ENCODE measurements at places on chromosomes 7 and 10.

GRCh38 chr10:29908962-29909361 lies 150.4 kb downstream of the JCAD start:
- peak; percentile 55 for DNase-seq

DNA sequence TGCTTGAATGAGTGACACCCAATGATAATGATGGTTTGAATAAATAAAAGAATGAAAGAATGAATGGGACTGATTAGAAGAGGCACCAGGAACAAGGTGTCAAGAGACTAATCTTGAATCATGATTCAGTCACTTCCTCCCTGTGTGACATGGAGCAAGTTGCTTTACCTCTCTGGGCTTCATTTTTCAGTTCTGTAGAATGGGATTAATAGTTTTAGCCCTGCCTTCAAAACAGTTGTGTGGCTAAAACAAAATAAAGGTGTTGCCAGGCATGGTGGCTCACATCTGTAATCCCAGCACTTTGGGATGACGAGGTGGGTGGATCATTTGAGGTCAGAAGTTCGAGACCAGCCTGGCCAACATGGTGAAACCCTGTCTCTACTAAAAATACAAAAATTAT lies 37.6 kb downstream of the MYL10 start:
- DNase-seq: no peak

GRCh38 chr10:3179174-3179573 lies 6.6 kb upstream of the PITRM1 start:
- no peak for DNase-seq

GRCh38 chr7:21221130-21221529 lies 206.8 kb upstream of the SP4 start:
- no peak for DNase-seq

DNA sequence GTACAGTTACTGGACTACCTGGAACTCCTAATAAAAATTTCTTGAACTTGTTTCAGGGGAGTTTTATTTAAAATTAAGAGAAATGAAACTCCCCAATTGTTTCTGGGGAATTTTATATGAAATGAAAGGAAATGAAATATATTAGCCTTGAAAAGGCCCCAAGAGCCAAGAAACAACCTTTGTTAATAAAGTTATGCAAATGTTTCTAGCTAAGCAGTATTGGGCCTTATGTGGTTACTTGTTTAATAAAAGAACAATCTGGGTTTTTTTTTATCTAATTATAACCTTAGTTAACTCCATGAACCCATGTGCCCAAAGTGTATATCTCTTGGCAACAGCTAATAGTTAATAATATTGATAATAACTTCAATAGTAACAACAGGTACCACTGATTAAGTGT lies 222.8 kb downstream of the EXOC4 start:
- DNase-seq: no peak

DNA sequence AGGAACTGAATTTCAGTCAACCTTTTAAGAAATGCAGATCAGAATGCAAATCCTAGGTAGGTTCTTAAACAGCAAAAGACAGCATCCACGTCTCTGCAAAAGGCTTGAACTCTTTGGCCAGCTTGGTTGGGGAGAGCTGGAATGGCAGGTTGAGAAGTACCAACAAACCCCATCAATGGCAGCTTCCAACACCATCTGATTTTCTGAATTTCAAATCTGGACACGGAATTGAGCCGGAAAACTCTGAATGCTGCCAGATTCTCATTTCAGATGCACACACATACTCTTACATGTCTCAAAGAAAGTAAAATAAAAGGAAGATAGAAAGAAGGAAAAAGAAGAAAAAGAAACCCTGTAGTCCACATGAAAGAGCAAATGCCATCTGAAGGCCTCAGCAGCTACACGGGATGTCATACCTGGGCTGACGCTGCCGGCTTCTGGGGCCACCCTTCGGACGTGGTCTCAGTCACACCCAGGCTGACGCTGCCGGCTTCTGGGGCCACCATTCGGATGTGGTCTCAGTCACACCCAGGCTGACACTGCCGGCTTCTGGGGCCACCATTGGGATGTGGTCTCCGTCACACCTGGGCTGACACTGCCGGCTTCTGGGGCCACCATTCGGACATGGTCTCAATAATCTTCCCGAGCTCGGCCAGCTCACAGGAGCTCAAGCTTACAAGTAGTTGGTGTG lies 165.3 kb downstream of the PTPRN2 start:
- DNase-seq: no peak

DNA sequence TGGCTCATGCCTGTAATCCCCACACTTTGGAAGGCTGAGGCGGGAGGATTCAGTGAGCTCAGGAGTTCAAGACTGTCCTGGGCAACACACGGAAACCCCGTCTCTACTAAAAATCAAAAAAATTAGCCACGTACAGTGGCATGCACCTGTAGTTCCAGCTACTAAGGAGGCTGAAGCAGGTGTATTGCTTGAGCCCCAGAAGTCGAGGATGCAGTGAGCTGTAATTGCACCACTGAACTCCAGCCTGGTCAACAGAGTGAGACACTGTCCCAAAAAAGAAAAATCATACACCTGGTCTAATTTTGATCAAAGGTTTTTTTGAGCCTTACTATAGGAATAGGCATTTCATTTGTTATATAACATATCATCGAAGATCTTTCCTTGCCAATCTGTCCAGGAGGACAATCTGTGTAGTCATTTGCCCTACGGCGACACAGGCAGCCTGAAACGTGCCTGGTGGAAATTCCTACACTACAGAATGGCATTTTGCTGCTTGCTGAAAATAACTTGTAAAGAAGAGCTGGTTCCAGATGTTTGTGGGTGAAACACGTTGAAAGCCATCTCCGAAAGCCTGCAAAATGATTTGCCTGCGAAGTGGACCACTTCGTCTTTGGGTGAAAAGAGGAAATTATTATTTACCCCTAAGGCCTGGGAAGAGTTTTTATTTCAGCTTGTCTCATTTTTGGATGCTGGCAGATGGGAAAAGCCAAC lies 31.3 kb upstream of the GDI2 start:
- no peak for DNase-seq

DNA sequence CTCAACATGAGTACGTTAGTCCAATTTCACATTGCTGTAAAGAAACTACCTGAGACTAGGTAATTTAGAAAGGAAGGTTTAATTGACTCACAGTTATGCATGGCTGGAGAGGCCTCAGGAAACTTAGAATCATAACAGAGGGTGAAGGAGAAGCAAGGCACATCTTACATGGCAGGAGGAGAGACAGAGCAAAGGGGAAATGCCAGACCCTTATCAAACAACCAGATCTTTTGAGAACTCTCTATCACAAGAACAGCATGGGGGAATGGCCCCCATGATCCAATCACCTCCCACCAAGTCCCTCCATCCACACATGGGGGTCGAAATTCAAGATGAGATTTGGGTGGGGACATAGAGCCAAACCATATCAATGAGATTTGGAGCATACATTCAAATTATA lies 34.6 kb upstream of the PDSS1 start:
- no peak for DNase-seq

GRCh38 chr10:92553959-92554358 lies 19.9 kb downstream of the IDE start:
- DNase-seq: no peak

- no peak for DNase-seq
Observed at GRCh38 chr10:91022924-91023699, 102.2 kb upstream of the ANKRD1 start.

Measured in hematopoietic multipotent progenitor cell (in vitro differentiated cells).